HS-27A (cell line): ENCODE measurements at places on chromosomes 1 and 21.

DNA sequence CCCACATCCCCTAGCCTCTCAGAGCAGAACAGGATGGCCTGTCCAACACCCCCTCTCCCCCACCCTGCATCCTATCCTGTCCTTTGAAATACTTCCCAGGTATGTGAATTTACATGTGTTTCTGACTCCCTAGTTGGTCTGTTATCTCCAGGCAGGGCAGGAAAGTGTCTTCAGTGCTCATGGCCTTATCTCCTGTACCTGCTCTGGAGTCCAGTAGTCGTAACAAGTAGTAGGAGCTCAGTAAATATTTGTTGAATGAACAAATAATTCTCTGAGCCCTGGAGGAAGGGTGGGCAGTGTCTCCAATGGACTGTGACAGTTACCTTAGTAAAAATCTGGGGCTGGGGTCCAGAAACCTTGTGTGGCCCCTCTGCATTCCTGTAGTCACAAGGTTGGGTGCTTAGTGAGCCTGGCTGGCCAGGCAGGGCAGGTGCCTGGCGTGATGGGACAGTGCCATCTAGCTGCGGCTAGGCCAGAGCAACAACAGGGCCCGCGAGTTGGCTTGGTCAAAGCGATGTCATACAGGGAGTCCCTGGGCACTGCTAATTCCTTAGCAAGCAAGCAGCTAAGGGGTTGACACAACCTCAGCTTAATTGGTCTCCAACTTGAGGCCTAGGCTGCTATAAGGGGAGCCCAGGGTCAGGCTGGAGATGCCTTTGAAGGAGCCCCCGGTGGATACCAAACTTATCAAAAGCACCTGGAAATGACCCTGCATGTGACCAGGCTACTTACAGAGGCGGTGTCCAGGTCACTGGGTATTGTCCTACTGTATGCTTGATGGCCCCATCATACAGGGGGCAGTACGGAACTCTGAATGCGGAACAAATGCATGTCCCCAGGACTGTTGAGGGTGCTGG is 89.0 kb upstream of the PPM1J start:
- DNase-seq: peak; percentile 34

DNA sequence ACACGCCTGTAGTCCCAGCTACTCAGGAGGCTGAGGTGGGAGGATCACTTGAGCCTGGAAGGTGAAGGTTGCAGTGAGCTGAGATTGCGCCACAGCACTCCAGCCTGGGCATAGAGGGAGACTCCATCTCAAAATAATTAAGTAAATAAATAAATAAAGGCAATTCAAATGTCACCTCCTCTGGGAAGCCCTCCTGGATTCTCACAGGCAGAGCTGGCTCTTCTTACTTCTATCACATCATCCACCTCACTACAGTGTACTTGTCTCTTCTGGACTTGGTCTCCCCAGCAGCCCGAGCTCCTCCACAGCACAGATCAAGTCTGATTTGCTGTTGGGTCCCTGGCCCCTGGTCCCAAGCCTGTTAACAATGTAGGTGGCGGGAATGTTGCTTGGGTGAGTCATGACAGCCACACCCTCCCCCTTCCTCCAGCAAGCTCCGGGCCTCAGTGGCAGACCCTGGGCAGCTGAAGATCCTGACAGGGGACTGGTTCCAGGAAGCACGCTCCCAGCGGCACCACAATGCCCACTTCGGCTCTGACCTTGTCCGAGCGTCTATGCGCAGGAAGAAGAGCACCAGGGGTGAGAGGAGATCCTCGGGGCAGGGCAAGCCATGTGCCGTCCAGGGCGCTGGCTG is 5.3 kb downstream of the SYTL1 start:
- DNase-seq: no peak

DNA sequence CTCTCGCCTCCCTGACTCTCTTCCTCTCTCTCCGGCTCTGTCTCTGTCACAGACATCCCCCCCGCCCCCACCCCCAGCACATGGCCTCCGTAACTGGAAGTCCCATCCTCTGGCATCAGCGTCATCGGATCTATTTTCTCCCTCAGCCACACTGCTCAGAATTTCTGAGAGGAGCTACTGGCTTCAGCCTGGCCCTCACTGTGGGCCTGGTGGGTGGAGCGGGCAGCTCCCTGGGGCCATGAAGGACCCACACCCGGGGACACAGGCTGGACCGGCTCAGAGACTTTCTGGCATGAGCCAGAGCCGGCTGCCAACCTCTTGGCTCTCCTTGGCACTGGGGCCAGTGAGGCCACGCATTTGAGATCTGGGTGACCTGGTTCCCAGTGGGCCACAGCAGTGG is 61.2 kb upstream of the CASZ1 start:
- DNase-seq: no peak

DNA sequence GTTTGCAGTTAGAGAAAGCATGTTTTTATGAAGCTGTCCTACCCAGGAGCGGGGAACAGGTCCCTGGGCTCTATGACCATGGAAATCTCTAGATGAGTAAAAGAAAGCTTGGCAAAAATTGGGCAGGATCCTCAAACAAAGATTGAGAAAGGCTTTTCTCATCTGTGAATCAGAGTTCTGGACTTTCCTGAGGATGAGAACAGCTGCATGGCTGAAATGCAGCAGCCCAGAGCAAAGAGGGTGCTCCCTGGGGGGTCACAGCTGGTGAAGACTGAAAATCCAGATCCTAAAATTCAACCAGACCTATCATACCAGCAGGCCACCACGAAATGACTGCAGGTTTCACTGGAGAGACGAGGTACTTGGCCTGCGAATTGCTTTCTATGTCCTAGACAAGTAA is 65.7 kb upstream of the APP start:
- no peak for DNase-seq

- DNase-seq: peak; percentile 79
Measured at GRCh38 chr1:234980645-234981396, 147.8 kb downstream of the TOMM20 start.

DNA sequence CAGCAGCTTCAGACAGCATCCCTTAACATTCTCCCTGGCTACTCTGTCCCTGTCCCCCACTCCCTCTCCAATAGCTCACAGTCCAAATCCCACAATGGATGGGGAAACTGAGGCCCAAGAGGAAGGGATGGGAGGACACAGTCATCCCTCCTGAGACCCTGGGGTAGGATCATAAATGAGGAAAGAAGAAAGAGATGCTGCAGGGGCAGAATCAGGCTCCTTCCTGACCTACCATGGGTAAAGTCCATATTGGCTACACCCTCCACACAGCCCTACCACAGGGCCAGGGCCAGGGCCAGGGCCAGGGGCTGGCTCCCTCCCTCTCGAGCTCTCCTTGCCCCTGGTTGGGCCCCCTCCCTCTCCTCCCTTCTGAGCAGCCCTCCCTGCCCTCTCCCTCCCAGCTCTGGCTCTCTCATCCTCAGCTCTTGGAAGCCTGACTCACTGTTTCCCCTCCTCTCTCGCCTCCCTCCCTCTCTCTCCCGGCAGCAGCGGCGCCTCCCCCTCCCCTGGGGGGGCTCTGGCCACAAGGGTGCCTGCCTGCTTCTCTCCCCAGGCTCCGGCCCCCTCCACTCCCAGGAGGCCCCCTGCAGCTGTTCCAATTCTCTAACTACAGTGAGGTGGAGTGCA is 4.9 kb downstream of the AHDC1 start:
- DNase-seq: no peak
